GM18507 (cell line): ENCODE measurements at places on chromosomes 16 and 17.

- no peak for DNase-seq
Measured at GRCh38 chr16:76370344-76370743, 93.1 kb downstream of the CNTNAP4 start.

GRCh38 chr16:83402967-83403366 lies 404.8 kb upstream of the HSBP1 start:
- no peak for DNase-seq

- no peak for DNase-seq
Measured at GRCh38 chr17:65830356-65830755, 268.9 kb upstream of the AXIN2 start.

GRCh38 chr17:63524051-63524450 lies 893 bp downstream of the KCNH6 start:
- DNase-seq = no peak

DNA sequence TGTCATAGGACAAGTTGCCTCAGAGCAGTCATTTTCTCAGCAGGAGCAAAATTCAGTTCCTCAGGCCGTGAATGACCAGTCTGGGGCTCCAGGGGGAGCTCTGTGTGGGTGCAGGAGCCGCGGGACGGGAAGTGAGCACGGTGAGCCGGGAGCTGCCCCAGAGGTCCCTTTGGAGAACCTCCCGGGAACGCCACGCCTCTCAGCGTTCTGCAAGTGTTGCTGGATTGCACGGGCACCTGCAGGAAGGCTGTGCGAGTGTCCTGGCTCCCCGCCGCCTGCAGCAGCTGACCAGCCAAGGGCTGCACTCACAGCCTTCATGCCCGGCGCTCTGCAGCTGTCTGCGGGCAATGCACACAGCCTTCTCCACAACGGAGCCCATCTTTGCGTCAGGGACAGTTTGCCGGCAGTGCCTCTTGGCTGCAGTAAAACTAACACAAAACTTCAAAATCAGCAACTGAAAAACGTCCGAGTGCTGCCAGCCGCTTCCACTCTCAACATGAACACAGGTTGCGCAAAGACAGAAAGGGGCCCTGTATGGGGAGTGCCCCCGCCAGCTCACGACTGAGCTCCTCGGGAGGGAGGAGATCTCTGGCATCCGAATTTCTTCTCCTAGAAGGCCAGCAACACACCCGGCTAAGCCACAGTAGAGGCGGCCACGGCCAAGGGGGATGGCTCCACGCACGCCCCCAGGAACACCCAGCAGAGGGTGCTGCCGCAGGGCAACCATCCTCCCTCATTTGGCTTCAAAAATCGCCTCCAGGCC lies 16.0 kb downstream of the NDUFAF8 start:
- no peak for DNase-seq

DNA sequence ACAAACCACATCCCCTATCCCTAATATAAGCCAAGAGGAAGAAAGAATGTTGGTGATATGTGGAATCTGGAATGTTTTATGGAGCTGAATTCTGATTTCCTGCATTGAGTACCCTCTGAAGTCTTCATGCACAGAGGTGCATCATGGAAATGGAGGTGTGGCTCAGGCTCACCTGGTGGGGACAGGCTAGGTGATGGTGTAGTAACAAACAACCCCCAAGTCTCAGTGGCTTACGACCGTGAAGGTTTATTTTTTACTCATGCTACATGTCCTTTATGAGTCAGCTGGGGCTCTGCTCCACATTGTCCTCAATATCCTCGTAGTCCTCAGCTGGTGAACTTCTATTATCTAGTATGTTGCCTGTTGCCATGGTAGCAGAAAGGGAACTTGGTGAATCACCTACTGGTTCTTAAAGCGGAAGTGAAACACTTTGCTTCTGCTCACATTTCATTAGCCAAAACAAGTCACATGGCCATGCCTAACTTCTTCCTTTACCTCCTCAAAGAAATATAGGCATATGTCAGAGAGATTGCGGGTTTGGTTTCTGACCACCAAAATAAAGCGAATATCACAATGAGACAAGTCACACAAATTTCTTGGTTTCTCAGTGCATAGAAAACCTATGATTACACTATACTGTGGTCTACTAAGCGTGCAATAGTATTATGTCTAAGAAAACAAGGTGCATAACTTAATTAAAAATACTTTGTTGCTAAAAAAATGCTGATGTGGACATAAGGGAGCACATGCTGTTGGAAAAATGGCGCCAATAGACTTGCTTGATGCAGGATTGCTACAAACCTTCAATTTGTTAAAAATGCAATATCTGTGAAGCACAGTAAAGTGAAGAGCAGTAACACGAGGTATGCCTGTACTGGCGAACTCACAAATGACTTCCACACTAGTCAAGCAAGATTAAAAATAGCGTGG lies at the start of gene PMFBP1:
PMFBP1 (minus strand) TSS at position 51 of the 930 bp plus-strand sequence. CDS start 947 bp downstream, outside the sequence.
- DNase-seq = peak; percentile 33

- DNase-seq = no peak
Measured at GRCh38 chr17:45035848-45036247, 15.6 kb downstream of the DCAKD start.

GRCh38 chr17:13395346-13395745 lies 206.4 kb downstream of the HS3ST3A1 start:
- no peak for DNase-seq

DNA sequence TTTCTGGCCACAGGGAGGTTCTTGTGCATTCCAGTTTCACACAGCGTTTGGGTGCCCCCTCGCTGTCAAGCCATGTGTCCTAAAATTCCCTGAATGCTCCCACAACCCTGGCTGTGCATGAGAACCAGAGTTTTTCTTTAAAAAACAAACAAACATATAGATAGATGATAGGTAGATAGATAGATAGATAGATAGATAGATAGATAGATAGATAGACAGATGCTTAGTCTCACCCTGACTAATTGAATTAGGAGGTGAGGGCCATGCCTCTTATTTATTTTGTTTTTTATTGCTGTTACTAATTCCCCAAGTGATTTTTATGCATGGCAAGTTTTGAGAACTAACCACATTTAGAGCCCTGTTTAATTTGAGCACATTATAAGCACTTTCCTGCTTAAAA lies 32.2 kb downstream of the PRSS54 start:
- no peak for DNase-seq

GRCh38 chr16:83652943-83653342 lies 154.8 kb upstream of the HSBP1 start:
- no peak for DNase-seq

- DNase-seq = peak; percentile 26
Measured at GRCh38 chr16:19808061-19808641, 76.5 kb downstream of the GPRC5B start.

GRCh38 chr17:56863974-56864373 lies 30.0 kb downstream of the DGKE start:
- DNase-seq = no peak

DNA sequence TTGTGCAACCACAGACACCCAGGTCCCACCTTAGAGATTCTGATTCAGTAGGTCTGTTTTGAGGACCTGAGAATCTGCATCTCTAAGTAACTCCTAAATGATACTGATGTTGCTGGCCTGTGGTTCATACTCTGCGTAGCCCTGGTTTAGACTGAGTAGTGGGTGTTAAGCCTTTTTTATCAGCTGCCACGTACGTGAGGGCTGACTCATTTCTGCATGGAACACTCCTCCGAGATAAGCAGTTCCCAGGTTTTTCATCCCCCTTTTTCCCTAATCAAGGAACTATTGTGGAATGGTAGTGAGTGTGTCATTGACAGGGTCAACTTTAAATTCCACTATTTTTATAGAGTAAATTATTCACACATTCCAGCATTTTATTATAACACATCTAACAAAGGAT lies 26.1 kb downstream of the CDRT4 start:
- no peak for DNase-seq

DNA sequence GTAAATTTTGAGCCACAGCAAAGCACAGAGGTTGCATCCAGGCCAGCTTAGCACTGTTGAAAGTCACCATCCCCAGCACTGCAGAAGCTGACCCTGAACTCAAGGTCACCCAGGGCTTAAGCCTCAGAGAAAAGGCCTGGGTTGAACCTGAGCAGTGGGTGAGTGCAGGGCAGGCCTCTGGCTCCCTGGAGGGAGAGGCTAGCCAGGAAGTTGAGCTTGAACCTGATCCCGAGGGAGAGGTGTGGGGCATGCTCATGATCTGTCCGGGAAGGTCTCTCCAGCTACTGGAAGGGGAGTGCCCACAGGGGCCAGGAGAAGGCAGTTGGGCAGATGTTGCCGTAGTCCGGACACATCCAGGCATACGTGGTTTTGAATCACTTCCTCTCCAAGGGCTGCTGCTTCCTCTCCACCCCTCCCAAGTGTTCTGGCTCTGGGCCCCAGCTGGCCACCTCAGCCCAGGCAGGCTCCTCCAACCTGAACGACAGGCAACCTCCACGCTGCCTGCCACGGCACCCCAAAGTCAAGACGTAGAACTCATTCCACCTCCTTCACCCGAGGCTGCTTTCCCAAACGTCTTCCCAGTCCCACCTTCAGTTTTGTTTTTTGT lies 18.4 kb downstream of the CARHSP1 start:
- DNase-seq = no peak

- no peak for DNase-seq
Measured at GRCh38 chr16:10752843-10753523, 9.3 kb downstream of the NUBP1 start.

DNA sequence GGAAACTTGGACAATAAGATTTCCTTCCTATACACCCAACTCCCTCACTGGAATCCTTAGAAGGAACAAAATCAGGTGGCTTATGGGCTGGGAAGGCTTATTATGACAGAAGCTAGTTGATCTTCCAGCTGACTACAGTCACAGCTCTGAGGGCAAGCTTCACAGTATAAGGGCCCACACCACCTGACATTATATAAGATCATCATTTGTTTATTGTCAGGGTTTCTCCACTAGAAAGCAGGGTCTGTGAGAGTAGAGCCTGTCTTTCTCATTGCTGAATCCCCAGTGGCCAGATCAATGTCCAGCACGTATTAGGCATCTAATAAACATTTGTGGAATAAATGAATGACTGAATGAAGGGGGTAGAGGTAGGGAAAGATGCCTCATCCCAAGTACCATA lies 57.8 kb upstream of the PHOSPHO1 start:
- no peak for DNase-seq

DNA sequence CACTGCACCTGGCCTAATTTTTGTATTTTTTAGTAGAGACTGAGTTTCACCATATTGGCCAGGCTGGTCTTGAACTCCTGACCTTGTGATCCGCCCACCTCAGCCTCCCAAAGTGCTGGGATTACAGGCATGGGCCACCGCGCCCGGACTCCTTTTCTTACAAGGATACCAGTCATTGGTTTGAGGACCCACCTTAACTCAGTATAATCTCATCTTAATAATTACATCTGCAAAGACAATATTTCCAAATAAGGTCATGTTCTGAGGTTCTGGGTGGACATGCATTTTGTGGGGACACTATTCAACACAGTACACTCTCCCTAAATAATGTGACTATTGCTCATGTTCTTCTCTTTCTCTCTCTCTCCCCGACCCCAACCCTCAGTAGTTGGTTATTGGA lies 63.7 kb downstream of the ERCC4 start:
- DNase-seq = no peak

- DNase-seq = no peak
Measured at GRCh38 chr17:2403044-2403443, 2.2 kb upstream of the MNT start.

DNA sequence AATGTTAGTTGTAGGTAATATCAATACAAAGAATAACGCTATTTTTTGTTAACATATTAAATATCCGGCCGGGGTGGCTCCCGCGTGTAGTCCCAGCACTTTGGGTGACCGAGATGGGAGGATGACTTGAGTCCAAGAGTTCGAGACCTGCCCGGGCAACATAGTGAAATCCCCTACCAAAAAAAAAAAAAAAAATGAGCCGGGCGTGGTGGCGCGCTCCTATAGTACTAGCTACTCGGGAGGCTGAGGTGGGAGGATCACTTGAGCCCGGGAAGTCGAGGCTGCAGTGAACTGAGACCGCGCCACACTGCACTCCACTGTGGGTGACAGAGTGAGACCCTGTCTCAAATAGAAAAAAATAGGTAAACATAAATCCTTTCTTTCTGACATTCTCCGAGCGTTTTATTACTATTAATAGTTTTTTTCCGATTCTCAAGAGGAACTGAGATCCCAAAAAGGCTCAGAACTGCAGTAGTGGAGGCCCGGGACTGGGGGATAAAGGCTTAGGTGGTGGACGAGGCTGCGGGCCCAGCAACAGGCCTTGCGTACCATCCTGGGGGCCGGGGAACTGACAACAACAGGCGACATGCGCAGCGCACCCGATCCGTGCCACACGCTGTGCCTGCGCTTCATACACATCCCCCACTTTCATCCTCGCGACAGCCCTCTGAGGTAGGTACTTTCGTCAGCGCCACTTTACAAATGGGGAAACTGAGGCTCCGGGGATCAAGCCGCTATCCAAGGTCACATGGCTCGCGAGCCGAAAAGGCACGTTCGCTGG lies 919 bp downstream of the N4BP1 start:
- DNase-seq = no peak

DNA sequence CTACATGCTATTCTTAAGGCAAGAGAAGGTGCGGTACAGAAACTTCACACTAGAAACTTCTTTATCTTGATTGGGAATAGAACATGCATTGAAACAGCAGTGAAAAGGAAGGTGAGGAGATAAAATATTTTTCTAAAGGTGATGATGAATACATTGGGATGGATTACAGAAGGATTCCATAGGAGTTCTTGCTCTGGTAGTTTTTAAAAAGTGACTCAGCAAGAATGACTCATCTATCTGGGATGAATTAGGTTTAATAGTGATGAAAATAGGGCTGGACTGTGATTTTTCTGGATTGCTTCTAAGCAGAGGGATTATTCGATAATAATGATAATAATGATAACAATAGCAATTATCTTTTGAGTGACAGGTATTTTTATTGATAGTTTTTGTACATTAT lies 65.6 kb upstream of the HS3ST4 start:
- no peak for DNase-seq

DNA sequence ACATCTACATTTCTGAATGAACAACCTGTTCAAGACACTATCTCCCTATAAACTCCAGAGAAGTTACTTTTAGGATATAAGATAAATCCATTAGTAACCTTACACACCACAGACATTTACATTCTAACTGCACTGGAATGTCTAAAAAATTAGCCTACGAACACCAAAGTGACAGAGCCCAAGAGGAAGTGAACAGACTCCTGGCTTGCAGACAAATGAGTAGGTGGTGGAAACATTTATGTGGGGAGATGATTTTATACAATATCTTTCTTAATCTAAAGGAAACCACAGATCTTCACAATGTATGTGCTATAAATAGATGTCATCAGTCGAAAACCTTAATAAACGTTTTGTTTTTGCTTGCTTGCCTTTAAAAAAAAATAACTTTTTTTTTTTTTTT lies 18.8 kb downstream of the ZNF652 start:
- DNase-seq = no peak

GRCh38 chr16:1884155-1884760 lies 12.3 kb upstream of the MEIOB start:
- no peak for DNase-seq

- no peak for DNase-seq
Measured at GRCh38 chr16:80387318-80387921, 153.4 kb upstream of the DYNLRB2 start.

DNA sequence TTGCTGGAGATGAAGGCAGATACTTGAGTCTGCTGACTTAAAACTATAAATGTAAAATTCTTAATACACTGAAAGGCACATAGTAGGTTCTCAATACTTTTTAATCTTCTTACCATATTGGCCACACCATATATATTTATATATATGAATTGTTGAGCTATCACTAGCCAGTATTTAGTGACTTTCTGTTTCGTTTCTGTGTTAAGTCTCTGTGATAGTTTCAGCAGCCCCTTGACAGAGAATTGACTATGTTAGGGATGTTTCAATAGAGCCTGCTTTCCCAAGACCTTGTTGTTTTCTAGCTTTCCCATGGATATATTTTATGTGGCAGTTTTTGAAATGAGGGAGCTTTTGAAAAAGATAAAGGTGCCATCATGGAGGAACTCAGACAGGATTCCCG lies 206.5 kb upstream of the GOT2 start:
- peak; percentile 3 for DNase-seq

GRCh38 chr17:79095345-79096055 lies 20.9 kb downstream of the ENGASE start:
- DNase-seq = no peak
